ENCODE measurements at places on chromosomes 7 and 10. TPM values are rescaled to one million over a fixed set of nuclear protein-coding genes. Genes with fewer than 3 reads are reported as not detected.

- H3K4me1 ChIP-seq = peaks cover 11% of the 10 kb centered on the region
- H3K4me3 ChIP-seq = peak overlapping the region; percentile 34
- H3K27ac ChIP-seq = peak overlapping the region; percentile 23
- no peak for DNase-seq
- H3K27me3 ChIP-seq = no peaks in the 10 kb centered on the region
These were observed 11.4 kb upstream of the GRB10 start for GRCh38 chr7:50793947-50794570.

BMPER gene
- 0.60 TPM for total RNA-seq

AASS gene
- total RNA-seq = 24.2 TPM

CTAGE6 gene
- total RNA-seq = 0.13 TPM

DNA sequence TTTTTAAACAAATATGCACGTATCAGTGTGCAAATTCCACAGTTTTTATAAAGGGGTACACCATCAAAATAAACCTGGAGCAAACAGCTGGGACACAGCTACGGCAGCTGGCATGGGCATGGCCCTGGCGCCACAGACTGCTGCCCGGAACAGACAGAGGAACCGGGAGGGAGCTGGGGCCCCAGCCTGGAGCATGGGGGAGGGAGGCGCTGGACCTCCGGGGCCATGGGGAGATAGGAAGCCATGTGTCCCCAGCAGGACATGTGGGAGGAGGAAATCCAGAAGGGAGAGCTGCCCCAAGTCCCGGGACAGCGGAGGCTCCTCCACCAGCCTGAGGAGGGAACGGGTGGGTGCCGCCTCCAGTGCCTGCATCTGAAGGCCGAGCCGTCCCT is 180.1 kb downstream of the MAD1L1 start:
- no peaks in the 10 kb centered on the region for H3K4me1 ChIP-seq
- no peaks in the 10 kb centered on the region for H3K27me3 ChIP-seq
- H3K36me3 ChIP-seq = no peaks in the 10 kb centered on the region
- H3K4me3 ChIP-seq = no peak overlapping the region
- no peak for DNase-seq

- no peaks in the 10 kb centered on the region for H3K4me1 ChIP-seq
- no peak for DNase-seq
- H3K27ac ChIP-seq = no peak overlapping the region
- H3K27me3 ChIP-seq = no peaks in the 10 kb centered on the region
- H3K4me3 ChIP-seq = no peak overlapping the region
- no peaks in the 10 kb centered on the region for H3K36me3 ChIP-seq
These were observed 73.9 kb downstream of the CELF2 start for GRCh38 chr10:11091517-11092102.

DNA sequence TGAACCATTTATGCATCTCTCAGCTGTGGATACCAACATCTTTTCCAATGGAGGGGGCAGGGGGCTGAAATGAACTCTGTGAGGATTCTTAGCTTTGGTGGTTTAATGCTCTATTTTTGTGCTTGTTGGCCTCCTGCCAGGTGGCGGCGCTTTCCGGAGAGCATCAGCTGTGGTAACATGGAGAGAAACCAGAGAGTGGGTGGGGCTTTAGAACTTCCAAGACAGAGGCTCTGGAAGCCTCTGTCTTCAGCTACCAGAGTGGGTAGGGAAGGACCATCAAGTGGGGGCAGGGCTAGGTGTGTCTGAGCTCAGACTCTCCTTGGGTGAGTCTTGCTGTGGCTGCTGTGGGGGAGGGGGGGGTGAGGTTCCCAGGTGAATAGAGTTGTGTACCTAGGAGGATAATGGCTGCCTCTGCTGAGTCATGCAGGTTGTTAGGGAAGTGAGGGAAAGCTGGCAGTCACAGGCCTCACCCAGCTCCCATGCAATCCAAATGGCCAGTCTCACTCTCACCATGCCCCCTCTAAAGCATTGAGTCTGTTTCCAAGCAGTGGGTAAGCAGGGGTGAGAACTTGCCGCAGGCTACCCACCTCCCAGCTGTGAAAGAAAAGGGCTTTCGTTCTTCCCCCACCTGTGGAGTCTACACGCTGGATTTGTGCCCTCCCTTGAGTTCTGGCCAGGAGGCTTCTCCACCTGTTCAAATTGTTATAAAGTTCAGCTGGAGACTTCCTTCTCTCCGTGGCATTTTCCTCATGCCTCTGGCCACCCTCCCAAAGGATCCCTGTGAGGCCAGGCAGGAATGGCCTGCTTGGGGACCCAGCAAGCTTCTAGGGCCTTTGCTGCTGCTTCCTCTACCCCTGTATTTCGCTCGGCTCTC is 527.0 kb downstream of the NEBL start:
- no peak for DNase-seq
- no peaks in the 10 kb centered on the region for H3K27me3 ChIP-seq
- no peaks in the 10 kb centered on the region for H3K4me1 ChIP-seq
- no peak overlapping the region for H3K27ac ChIP-seq
- H3K4me3 ChIP-seq = no peak overlapping the region

ZNF425 gene
- 2.5 TPM for total RNA-seq

NEUROG3 gene
- not detected for total RNA-seq

WIPF3 gene
- 4.5 TPM for total RNA-seq

NRAP gene
- not detected for total RNA-seq

- no peaks in the 10 kb centered on the region for H3K27me3 ChIP-seq
- peak overlapping the region; percentile 55 for H3K27ac ChIP-seq
- H3K36me3 ChIP-seq = no peaks in the 10 kb centered on the region
- peaks cover 14% of the 10 kb centered on the region for H3K4me1 ChIP-seq
- no peak overlapping the region for H3K4me3 ChIP-seq
These were observed 11.4 kb upstream of the LRRC61 start for GRCh38 chr7:150311711-150312110.

AGR2 gene
- total RNA-seq = 164 TPM

DNA sequence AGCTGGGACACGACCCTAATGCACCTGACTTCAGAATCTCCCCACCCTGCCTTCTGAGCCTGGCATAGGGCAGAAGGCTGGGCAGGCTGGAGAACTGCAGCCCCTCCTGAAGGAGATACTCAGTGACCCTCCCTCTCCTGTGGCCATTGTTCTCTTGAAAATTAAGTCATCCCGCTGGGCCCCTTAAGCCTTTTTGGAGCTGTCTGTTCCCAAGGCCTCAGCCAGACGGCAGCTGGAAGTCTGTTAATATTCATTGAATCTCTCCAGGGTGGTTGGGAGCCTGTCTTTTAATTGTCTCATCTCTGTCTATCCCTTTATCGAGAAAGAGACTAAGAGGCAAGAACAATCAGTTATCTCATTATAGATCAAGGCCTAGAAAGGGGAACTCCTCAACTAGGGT is 118.1 kb upstream of the PCBD1 start:
- no peaks in the 10 kb centered on the region for H3K27me3 ChIP-seq
- no peaks in the 10 kb centered on the region for H3K4me1 ChIP-seq
- no peak overlapping the region for H3K4me3 ChIP-seq
- no peaks in the 10 kb centered on the region for H3K36me3 ChIP-seq
- no peak for DNase-seq
- no peak overlapping the region for H3K27ac ChIP-seq

GRCh38 chr10:125071008-125071407 is 89.4 kb downstream of the CTBP2 start:
- peaks cover 15% of the 10 kb centered on the region for H3K4me1 ChIP-seq
- H3K27ac ChIP-seq = no peak overlapping the region
- H3K36me3 ChIP-seq = peaks cover 2% of the 10 kb centered on the region
- no peaks in the 10 kb centered on the region for H3K27me3 ChIP-seq
- DNase-seq = peak; percentile 46

DNA sequence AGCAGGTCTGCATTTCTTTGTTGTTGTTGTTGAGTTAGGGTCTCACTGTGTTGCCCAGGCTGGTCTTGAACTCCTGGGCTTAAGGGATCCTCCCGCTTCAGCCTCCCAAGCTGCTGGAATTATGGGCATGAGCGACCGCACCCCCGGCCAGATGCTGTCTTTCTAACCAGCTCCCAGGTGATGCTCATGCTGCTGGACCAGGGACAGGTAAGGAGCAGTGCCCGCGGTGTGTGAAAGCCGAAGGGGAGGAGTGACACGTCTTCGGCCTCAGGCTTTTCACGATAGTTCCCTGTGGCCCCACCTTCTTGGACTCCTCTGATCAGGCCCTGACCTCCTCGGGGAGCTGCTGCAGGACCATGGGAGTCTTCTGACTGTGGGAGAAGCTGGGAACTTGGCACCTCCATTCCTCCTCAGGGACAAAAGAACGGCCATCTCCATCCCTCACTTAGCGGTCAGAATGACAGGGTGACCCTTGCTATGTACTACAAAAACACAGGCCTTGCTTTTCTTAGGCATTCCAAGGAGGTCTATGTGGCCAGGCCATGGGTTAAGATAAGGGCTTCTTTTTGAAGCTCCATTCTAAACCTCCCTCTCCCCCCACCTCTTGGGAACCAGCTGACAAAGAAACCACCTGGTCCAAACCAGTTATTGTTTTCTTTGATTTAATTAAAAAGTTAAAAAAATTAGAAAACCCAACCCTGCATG is 5.5 kb downstream of the SFRP5 start:
- no peak for DNase-seq
- no peaks in the 10 kb centered on the region for H3K4me1 ChIP-seq
- peaks cover 9% of the 10 kb centered on the region for H3K27me3 ChIP-seq
- no peak overlapping the region for H3K4me3 ChIP-seq
- H3K36me3 ChIP-seq = no peaks in the 10 kb centered on the region

GRCh38 chr7:13989126-13989948 is at the start of gene ETV1:
TSS of gene ETV1 (minus strand) at chr7:13989666. CDS start at chr7:13989052, 614 bp downstream.
- peak; percentile 93 for DNase-seq
- no peaks in the 10 kb centered on the region for H3K36me3 ChIP-seq
- H3K4me1 ChIP-seq = peaks cover 5% of the 10 kb centered on the region
- peak within 1 kb of the TSS; percentile 79 for H3K4me3 ChIP-seq
- peak within 1 kb of the TSS; percentile 77 for H3K27ac ChIP-seq

GRCh38 chr7:886626-887487 is 10.5 kb downstream of the GET4 start:
- peaks cover 11% of the 10 kb centered on the region for H3K4me1 ChIP-seq
- no peak overlapping the region for H3K4me3 ChIP-seq
- DNase-seq = peak; percentile 30
- H3K27ac ChIP-seq = no peak overlapping the region
- no peaks in the 10 kb centered on the region for H3K27me3 ChIP-seq

TRIM50 gene
- 0.19 TPM for total RNA-seq

GRCh38 chr7:26061678-26062603 is 90.1 kb upstream of the NFE2L3 start:
- H3K27me3 ChIP-seq = no peaks in the 10 kb centered on the region
- H3K36me3 ChIP-seq = no peaks in the 10 kb centered on the region
- no peak overlapping the region for H3K4me3 ChIP-seq
- H3K4me1 ChIP-seq = no peaks in the 10 kb centered on the region

GRCh38 chr7:1345796-1346755 is 113.2 kb downstream of the MICALL2 start:
- H3K36me3 ChIP-seq = no peaks in the 10 kb centered on the region
- H3K4me3 ChIP-seq = no peak overlapping the region
- H3K27me3 ChIP-seq = no peaks in the 10 kb centered on the region
- H3K27ac ChIP-seq = no peak overlapping the region
- H3K4me1 ChIP-seq = no peaks in the 10 kb centered on the region

- no peaks in the 10 kb centered on the region for H3K36me3 ChIP-seq
- H3K27me3 ChIP-seq = no peaks in the 10 kb centered on the region
- H3K27ac ChIP-seq = no peak overlapping the region
- no peak overlapping the region for H3K4me3 ChIP-seq
- H3K4me1 ChIP-seq = peaks cover 8% of the 10 kb centered on the region
These were observed 5.2 kb downstream of the SH2B2 start for GRCh38 chr7:102291916-102292267.

GRCh38 chr10:124636271-124636995 is 107.7 kb downstream of the FAM53B start:
- H3K4me3 ChIP-seq = no peak overlapping the region
- no peaks in the 10 kb centered on the region for H3K36me3 ChIP-seq
- DNase-seq = no peak
- H3K27ac ChIP-seq = no peak overlapping the region
- no peaks in the 10 kb centered on the region for H3K27me3 ChIP-seq

CALY gene
- total RNA-seq = 0.41 TPM

- no peak for DNase-seq
- H3K36me3 ChIP-seq = no peaks in the 10 kb centered on the region
- no peak overlapping the region for H3K4me3 ChIP-seq
- no peaks in the 10 kb centered on the region for H3K4me1 ChIP-seq
- no peak overlapping the region for H3K27ac ChIP-seq
These were observed 180.6 kb upstream of the CHRM2 start for GRCh38 chr7:136687693-136688322.

CDC14C gene
- total RNA-seq = not detected

DNA sequence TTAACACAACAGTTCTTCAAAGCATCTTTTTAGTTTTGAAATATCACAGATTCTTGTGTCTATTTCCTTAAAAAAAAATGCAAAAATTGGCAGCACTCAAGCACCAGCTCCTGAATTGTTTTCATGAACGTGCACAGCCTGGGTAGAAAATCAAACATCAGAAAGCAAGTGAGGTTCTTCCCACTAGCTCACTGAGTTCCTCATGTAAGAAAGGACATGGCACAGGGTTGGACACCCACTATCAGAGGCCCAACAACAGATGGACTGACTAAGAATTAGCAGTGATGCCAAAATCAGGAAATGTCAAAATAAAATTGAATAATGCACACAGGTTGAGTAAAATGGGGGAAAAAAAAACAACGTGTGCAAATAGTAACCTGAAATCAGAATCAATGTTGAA is 146.8 kb downstream of the PCLO start:
- no peak overlapping the region for H3K4me3 ChIP-seq
- no peaks in the 10 kb centered on the region for H3K27me3 ChIP-seq
- H3K4me1 ChIP-seq = no peaks in the 10 kb centered on the region
- no peak overlapping the region for H3K27ac ChIP-seq

GRCh38 chr10:28328346-28328745 is 25.5 kb upstream of the MPP7 start:
- H3K36me3 ChIP-seq = no peaks in the 10 kb centered on the region
- no peak overlapping the region for H3K27ac ChIP-seq
- no peak overlapping the region for H3K4me3 ChIP-seq
- DNase-seq = no peak

DNA sequence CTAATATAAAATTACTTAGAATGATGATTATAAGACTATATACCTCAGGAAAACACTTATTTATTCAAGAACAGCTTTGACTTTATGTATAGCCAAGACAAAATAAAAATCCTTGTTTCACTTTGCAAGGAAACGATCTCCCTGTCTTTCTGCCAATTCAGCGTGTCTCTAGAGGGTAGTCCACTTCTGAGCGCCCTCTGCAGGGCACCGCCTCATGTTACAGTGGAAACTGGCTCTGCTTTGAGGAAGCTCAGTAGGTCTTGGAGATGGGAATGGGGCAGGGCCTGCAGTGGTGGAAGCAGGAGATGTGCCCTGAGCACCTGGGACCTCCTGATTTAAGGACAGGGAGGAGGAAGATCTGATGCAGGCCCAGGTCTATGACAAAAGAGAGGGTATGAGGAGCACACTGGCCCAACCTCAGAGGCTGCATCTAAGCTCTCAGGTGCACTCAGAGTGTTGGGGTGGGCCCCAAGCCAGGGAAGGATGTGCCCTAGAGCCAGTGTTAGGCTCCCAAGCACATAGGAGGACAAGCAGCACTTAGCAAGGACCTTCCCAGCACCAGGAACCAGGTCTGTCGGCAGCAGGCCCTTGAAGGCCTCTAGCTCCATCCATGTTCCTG is 481.0 kb downstream of the TNS3 start:
- H3K27ac ChIP-seq = no peak overlapping the region
- no peaks in the 10 kb centered on the region for H3K4me1 ChIP-seq
- DNase-seq = no peak
- H3K4me3 ChIP-seq = no peak overlapping the region
- H3K27me3 ChIP-seq = no peaks in the 10 kb centered on the region
- no peaks in the 10 kb centered on the region for H3K36me3 ChIP-seq

Data from kidney (tissue), 22 donors.